ENCODE measurements at places on chromosomes 13 and 19.

DNA sequence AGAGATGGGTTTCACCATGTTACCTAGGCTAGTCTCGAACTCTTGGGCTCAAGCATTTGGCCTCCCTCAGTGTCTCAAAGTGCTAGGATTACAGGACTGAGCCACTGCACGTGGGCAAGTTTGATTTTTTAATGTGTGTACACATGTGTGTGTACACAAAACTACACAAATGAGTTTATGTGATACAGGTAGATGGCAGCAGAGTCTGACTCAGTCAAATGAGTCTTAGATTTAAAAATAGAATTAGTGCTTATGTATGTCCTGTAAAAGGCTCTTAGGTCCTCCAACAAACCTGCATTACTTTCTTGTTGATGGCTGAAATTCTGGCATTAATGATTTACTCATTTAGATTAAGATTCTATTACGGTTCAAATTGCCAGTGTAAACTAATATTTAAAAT lies 293.7 kb downstream of the PCDH17 start:
- DNase-seq = no peak

DNA sequence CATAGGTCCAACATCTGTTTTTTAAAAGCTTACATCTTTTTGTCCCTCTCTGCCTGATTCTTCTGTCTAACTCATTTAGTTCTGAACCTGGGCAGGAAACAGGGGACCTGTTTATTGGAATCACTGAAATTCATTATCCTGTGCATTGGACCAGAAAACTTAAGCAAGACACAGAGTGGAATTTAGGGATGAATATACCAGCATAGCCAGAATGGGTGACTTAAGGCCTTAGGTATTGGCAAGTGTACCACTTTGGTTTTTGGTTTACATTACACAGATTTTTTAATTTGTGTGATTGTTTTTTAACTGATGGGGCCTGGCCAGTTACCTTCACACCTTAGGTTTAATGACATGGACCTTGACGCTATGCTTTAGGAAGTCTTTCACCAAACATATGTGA lies 232.5 kb downstream of the GPC5 start:
- no peak for DNase-seq

DNA sequence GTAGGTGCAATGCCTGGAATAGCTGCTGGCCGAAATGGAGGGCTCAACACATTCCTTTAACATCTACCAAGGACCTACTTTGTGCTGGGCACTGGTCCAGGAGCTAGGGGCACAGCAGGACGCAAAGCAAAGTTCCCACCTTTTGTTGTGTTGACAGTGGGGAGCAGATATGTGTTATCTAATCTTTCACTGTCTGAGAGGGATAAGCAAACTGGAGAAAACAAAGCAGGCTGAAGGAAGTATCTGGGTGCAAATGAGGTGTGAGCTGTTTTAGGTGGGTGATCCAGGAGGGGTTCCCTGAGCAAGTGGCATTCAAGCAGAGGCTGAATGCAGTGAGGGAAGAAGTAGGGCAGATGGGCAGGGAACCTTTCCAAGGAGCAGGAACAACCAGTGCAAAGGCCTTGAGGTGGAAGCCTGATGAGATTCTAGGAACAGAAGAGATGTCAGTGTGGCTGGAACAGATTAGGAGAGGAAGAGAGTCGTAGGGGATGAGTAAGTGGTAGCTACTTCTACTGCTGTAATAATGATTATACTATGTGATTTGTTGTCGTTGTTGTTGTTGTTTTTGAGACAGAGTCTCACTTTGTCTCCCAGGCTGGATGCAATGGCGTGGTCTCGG lies 2.2 kb upstream of the PLAUR start:
- no peak for DNase-seq

DNA sequence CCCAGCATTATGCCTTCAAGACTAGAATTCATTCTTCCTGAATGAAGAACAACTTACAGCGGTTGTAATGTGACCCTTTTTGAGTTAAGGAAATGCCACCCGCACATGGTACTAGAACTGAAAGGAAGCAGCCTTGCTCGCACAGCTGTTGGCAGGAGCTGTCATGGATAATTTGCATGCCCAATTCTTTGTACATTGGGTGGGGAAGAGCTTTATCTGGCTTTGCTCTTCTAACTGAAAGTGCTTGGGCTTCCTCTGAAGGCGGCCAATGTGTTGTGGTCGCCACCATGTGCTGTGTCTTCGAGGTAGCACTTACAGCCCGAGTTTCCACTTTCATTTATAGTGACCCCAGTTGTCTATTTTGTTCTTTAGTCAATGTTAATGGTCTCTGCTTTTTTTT lies 3.4 kb downstream of the CCNE1 start:
- DNase-seq = no peak

DNA sequence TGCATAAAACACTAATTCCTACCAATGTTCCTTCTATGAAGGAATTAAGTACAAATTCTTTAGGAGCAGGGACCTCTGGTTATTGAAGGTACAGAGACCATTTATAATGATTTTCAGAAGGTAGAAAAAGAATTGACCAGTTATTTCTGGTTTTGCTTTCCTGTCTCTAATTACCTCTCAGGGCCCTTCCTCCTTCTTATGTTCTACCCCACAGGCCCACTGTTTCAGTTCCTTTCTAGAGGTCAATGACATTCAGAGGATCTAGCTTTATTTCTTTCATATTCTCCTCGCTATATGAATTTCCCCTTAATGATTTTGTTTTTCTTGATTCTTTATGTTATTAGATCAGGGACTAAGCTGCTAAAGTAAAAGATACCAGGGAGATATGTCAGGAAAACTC lies 345.0 kb upstream of the SPRY2 start:
- DNase-seq = no peak

DNA sequence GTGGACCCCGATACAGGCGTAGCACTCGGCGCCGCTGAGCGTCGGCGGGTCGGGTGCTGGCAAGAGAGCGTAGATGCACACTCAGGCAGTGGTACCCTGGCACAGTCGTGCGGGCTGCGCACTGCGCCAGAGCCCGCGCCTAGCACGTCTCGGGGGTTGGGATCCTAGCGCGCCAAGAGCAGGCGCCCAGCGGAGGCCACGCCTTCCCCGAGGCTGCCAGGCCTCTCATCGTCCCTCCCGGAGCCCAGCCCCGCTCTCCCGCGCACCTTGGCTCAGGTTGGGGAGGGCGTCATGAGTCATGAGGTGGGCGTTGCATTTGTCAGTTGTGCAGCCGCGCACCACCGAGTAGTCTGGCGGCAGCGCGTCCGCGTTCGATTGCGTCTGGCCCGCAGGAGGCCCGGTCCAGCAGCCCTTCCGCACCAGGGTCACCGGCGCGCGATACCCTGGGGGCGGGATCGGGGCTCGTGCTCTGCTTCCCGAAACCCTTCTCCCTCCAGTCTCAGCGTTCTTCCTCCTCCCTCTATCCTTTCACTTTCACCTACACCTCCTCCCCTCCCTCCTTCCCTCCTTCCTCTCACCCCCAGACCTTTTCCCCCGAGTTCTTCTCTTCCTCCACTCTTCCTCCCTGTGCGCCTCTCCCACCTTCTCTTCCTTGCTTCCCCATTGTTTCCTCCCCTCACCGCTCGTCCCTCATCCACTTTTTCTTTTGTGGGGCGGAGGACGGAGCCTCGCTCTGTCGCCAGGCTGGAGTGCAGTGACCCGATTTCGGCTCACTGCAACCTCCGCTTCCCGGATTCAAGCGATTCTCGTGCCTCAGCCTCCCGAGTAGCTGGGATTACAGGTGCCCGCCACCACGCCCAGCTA lies 3.5 kb downstream of the LYPD5 start:
- DNase-seq = no peak

DNA sequence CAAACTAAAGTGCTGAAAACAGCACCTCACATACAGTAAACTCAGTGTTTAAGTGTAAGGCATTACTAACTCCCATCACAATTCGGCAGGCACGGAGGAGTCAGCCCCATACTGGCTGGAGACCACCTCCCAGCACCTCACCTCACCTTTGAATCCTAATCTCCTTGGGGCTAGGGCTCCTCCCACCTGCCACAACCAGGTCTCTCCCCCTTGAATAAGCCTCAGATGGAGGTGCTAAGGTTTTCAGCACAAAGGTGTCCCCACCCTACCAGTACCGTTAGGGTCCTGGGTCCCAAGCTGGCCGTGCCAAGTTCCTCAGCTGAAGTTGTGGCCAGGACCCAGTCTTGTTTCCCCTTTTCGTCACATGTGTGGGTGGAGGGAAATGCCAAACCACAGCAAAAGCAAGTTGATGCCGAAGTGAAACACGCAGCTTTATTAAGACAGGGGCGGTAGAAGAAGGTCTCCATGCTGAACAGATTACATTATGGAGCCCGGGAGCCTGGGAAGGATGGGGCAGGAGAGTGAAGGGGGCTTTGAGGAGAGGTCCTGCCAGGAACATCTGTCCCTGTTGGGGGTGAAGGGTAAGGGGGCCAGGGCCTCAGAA lies at the start of gene IGFLR1:
TSS of gene IGFLR1 (minus strand) at position 332 of the 604 bp plus-strand sequence. CDS start 1,272 bp downstream, outside the sequence.
- no peak for DNase-seq

DNA sequence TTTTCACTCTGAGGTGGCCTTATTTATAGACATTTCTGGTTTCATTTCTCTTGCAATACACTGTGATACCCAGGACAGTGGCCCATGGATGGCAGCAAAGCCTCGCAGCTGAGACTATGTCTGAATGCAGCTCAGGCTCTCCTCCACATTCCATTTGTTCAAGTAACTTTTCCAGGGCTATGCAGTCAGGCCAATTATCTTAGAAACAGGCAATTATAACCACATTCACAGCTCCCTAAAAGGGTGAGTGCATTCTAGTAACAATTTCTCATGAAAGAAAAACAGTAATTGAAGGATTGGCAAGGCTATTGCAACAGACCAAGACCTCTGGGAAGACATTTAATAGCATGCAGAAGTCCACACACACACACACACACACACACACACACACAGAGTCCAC lies 264.0 kb downstream of the TBC1D4 start:
- DNase-seq = no peak

- no peak for DNase-seq
These were observed 406.2 kb downstream of the KLF5 start for GRCh38 chr13:73464758-73465616.

DNA sequence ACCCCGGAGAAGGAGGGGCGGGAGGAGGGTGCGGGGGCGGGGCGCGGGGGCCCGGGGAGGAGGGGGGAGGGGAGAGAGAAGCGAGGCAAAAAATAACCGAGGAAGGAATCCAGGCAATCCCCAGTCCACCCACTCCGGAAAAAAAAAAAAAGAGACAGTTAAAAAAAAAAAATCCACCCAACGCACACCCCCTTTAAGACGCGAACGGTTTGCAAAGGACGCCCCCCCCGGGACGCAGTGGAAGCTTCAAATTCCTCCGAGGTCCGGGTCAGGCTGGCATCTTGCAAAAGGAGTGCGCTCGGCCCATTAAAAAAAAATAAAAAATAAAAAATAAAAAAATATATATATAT lies at the start of gene CACNA1A:
TSS of gene CACNA1A (minus strand) at position 9 of the 350 bp plus-strand sequence. CDS start 255 bp downstream, outside the sequence.
- no peak for DNase-seq

- DNase-seq = no peak
These were observed 660.9 kb downstream of the LIG4 start for GRCh38 chr13:107554460-107554859.

GRCh38 chr19:16113727-16114126 lies 2.0 kb downstream of the RAB8A start:
- DNase-seq = no peak

DNA sequence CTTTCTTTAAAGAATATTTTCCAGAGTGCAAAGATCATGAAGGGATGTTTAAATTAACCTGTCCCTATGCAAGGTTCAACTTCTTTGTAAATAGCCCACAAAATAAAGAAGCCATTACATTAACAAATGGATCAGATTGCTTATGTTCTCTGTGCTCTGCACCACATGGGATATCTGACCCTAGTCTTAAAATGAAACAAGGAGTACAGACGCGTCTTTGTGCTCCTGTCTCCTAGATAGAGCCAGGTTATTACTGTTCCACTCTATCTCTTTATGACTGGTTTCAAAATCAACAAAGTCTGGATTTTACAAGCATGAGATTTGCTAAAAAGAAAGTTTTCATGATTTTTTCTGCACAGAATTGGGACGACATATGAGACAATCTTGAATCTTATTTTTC lies 339.4 kb downstream of the KLF12 start:
- DNase-seq = no peak

DNA sequence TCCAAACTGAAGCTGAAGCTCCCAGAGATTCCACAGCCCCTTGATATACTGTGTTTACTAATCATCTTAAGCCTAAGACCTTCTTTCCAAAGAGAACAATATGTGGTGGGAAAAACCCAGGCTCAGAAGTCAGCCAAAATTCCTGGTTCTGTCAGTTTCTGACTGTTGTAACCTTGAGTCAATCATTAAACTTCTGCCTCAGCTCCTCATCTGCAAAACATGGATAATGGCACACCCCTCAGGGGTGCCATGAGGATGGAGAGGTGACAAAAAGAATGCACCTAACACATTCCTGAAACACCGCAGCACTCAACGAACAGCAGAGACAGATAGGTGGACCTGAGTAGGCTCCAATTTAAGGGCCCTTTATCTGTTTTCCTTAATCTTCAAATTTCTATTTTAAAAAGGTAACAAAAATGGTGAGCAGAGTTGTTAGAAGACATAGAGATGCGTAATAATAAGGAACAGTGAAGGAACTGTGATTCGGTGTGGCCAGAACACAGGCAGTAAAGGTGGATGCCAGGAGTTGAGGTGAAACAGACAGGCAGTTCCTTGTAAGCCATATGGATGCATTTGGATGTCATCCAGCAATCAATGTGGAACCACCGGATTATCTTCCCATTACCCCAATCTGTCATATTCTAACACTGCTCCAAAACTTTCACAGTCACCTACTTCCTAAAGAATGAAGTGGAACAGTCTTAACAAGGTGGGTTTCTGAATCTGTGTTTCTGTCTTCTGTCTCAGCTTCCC lies 56.6 kb upstream of the DOCK9 start:
- no peak for DNase-seq

- DNase-seq = no peak
These were observed 42.1 kb upstream of the TPM4 start for GRCh38 chr19:16034180-16034579.

- DNase-seq = no peak
These were observed 23.8 kb downstream of the GJA3 start for GRCh38 chr13:20136781-20137703.

DNA sequence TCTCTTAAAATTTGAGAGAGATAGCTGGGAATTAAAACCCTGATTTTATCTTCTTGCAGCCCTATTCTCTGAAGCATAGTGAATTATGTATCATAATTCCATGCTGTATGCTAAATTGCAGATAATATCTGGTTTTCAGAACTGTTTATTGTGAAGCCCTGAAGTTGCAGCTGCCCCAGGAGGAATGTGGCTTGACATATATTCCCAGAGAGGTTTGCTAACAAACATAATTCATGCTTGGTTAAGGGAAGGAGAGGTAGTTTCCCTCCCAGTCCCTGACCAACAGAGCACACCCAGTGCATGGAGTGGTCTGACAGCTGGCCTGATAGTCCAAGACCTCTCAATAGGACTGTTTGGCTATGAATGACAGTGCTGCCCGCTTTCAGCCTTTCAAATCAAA lies 500.6 kb upstream of the MIR17HG start:
- DNase-seq = no peak

DNA sequence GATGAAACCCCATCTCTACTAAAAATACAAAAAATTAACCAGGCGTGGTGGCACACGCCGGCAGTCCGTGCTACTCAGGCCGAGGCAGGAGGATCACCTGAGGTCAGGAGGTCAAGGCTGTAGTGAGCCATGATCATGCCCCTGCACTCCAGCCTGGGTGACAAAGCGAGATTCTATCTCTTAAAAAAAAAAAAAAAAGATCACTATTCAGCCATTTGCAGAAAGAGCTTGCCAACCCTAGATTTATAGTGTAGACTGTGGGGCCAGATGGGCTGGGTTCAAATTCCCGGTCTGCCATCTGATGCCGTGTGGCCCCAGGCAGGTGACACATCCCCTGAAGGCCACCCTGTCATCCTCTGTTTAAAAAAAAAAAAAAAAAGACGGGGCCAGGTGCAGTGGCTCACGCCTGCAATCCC lies 28.9 kb downstream of the SMIM24 start:
- no peak for DNase-seq

- no peak for DNase-seq
These were observed 865 bp upstream of the CRLF1 start for GRCh38 chr19:18607226-18608101.

- no peak for DNase-seq
These were observed 2.7 kb downstream of the FSTL3 start for GRCh38 chr19:678791-679388.

All from C1 segment of cervical spinal cord (tissue), 14 donors.